T-helper 2 cell treated with Interferon-gamma antibody and Interleukin-4, amounts not matched to agents 5 μg/mL and 100 μg/mL, for 36 hours (primary cell): ENCODE measurements at places on chromosomes 2 and 18.

DNA sequence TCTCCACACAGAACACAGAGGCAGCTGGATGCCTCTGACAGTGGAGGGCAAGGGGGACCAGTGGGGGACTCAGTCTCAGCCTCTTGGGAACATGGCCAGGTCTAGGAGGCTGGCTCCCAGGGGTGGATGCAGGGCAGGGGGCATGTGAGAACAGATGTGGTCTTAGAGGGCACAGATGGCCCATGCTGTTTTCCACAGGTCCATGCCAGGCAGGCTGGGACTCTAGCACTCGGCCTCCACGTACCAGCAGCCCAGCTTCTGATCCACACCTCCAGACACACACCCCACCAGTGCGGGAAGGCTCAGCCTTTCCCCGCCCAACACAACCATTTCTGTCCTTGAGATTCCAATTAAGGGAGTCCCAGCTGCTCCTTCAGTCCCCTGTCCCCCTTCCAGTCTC, 42.4 kb downstream of the TNS1 start:
- no peak for DNase-seq

DNA sequence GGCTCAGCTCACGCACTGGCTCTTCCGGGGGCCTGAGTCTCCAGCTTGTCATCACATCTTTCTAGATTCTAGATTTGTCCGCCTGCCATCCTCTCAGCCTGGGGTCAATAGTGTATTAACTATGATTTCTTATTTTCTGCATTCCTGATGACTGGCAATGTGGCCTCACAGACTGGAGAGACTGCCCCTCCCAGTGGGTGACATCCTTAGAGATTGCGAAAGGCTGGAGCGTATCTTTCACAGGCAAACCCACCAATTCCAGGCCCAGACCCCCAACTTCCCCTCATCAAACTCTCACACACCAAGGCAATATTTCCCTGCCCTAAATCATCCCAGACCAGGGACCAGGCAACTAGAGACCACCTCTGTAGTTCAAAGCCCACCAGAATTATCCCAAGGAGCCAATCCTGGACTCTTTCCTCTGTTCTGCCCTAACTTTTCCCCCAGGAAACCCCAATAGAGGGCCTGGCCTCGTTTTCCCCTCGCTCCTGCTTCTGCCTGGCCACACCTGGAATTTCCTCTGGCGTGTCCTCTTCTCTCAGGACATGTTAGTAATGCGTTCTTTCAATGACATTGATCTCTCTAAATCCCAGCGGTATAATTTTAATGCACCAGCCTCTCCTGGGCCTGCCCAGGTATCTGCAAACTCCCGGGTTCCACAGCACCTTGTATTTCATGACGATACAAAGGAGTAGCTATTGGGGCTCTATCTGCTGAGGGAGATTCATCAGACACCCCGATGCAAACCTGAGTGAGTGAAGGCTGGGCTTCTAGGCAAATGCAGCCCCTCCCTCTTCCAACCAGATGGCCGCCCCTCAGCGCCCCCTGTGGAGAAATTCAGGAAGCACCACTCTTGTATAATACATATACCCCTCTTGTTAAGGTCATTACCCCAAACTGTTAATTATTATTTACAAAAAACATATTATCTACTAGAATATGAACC, 2.4 kb upstream of the KCNF1 start:
- no peak for DNase-seq

DNA sequence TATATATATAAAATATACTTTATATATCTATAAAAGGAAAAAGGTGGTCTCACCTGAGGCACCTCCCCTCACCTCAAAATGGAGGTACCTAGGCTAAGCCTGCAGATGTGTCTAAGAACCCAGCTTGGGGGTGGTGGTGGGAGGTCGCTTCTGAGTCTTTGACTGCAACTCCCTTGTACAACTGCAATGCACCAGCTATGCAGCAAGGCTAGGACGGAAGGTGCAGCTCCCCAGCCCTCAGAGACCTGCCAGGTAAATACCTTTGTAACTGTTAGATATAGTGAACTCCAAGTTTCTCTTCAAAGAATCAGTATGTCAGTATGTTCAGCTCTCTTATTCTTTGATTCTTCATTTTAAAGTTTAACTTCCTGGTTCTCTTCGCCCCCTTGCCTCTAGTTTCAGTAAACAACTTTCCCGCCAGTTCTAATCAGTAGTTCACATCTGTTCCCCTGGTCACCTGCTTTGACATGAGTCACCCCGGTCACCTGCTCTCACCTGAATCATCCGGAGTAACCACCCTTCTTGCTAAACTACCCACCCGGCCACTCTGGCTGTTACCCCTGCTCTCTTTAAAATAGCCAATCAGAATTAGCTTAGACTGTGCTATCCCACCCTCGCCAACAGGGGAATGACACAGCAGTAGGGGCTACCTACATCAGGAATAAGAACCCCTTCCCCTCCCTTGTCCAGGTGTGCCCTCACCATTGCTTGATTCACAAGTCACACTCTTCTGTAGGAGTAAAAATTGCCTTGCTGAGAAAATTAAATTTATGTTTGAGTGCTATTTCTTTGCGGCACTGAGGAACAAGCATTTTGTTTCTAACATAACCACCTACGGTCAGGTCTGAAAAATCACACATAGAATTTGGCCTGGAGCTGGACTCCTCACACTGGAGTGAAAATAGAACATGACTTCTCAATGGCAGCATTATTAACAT, 24.7 kb upstream of the IMPA2 start:
- DNase-seq: no peak

- no peak for DNase-seq
Observed at GRCh38 chr2:95356821-95357700, 45.4 kb upstream of the FAHD2A start.

DNA sequence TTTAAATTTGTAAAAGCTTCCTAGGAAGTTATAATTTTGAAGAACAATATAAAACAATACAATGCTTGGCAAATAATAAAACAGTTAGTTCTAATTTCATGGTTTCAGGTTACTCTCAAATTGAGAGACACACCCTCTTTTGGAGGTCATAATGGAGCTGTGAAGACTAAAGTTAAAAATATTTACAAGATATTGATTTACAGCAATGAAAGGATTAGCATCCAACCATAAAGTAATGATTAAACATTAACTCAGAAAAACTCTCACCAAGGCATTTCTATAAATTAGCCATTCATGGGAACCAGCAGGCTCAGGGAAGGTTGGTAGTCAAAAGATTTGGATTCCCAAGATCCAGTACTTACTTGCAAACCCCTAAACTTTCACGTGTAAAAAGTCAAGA, 6.4 kb downstream of the DPP4 start:
- no peak for DNase-seq

GRCh38 chr2:151161821-151162551, 99.7 kb downstream of the RBM43 start:
- DNase-seq: no peak

- DNase-seq: no peak
Observed at GRCh38 chr2:129178356-129178755, 801.1 kb upstream of the RAB6C start.

- no peak for DNase-seq
Observed at GRCh38 chr2:115427436-115427835, 985.0 kb downstream of the DPP10 start.

GRCh38 chr2:46366668-46367052, 69.5 kb downstream of the EPAS1 start:
- no peak for DNase-seq

- no peak for DNase-seq
Observed at GRCh38 chr18:77133051-77133834, 660 bp upstream of the MBP start.

- no peak for DNase-seq
Observed at GRCh38 chr18:24170360-24170759, 31.5 kb downstream of the CABYR start.

- DNase-seq: no peak
Observed at GRCh38 chr2:82257796-82258555, 1953.4 kb upstream of the LRRTM1 start.

DNA sequence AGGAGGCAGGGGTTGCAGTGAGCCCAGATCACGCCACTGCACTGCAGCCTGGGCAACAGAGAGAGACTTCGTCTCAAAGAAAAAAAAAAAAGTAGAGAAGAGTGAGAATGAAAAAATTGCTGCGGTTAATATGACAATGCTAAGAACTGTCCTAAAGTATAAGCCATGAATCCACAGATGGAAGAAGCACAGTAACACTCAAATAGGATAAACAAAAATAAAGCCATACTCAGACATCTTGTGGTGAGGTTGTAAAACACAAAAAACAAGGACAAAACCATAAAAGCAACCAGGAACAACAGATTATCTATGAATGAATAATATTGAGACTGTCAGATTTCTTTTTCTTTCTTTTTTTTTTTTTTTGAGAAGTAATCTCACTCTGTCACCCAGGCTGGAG, 23.0 kb downstream of the POLR2D start:
- no peak for DNase-seq

DNA sequence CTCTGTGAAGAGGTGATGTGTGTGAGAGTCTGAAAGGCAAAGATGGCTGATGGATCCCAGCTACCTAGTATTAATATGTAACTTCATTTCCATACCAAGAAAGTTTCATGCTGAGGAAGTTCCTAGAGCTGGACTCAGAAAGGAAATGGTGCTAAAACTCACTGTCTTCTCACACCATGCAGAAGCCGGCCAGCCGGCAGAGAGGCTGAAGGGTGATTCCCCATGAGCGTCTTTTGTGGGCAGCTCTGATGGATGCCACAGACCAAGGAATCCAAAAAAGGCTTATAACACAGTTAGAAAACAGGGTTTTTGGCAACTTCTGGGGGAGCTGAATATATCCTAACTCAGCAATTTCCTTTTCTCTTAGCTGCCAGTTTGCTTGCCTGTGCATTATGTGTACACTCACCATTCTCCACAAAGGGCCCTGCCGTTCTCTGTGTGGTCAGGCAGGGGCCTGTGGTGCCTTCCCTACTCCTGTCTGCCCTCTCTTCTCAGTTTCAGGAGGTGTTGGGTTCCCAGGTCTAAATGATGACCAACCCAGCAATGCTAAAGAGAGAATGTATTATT, 289.4 kb downstream of the MTX2 start:
- no peak for DNase-seq

DNA sequence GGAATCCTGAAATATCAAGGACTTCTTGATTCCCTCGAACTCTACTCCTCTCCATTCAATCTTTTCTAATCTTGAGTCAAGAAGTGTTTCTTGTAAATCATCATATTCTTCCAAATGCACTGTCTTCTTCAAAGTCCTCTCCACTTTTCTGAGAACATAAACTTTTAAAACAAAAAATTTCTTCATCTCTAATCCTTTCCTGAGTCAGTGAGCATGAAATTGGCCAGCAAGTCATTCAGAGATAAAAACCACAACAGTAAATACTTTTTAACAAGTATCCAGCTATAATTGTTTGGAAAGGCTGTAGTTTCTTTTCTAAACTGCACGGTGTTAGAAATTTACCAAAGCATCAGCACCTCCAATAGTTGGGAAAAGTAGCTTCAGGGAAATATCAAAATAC, 312.6 kb upstream of the GALNT5 start:
- DNase-seq: no peak

GRCh38 chr2:11697103-11697871, 27.3 kb upstream of the NTSR2 start:
- DNase-seq: no peak

- DNase-seq: no peak
Observed at GRCh38 chr2:75012080-75012479, 53.6 kb downstream of the POLE4 start.

GRCh38 chr18:45850021-45850420, 24.5 kb downstream of the SIGLEC15 start:
- DNase-seq: no peak

DNA sequence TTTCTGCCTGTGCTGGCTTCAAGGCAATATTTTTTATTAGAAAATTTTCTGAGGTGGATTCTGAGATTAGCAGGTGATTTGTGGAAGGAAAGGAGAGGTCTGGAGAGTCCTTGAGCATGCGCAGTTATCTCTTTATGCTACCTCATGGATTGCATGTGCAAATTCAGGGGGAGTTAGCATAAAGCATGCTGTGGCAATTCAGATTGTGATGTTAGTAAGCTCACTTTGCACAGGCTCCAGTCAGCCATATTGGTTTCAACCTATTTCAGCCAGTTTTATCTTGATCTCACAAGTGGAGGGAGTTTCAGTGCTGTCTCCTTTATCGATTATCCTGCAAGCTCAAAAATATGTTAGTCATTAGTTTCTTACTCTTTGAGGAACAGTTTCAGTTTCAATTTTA, 2012.3 kb upstream of the PIK3C3 start:
- DNase-seq: no peak

DNA sequence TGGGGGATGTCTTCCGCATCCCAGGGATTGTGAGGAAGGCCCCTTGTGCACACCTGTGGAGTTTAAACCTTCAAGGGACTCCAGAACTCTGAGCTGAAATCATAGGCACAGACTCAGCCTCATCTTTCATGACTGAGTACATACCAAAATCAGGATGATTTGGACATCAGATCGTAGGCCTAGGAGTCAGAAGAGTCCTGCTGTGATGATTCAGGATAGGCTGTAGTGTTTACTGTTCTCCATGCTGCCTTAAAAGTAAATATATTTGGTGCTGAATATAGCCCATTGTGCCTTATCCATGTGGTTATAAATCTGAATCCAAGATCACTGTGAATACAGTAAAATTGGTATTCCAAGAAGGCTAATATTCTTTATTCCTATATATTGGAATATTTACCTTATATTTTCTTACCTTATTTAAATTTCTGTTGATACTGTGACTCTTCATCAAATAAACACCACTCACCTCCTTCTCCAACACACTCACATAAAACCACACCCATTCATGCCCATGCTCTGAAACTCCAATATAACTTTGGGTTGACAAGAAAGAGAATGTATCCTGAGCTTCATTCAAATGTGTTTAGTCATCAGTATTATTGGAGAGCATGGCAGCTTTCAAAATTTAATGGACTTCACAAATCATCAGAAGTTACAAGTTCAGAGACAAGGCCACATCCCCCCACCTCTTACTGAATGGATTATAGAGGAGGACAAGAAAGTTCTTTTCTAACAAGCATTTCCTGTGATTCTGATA, 561.4 kb upstream of the LINC00305 start:
- DNase-seq: no peak

GRCh38 chr2:3745920-3746319, 42.5 kb downstream of the DCDC2C start:
- DNase-seq: no peak

- DNase-seq: no peak
Observed at GRCh38 chr18:26442126-26442525, 106.2 kb downstream of the KCTD1 start.

DNA sequence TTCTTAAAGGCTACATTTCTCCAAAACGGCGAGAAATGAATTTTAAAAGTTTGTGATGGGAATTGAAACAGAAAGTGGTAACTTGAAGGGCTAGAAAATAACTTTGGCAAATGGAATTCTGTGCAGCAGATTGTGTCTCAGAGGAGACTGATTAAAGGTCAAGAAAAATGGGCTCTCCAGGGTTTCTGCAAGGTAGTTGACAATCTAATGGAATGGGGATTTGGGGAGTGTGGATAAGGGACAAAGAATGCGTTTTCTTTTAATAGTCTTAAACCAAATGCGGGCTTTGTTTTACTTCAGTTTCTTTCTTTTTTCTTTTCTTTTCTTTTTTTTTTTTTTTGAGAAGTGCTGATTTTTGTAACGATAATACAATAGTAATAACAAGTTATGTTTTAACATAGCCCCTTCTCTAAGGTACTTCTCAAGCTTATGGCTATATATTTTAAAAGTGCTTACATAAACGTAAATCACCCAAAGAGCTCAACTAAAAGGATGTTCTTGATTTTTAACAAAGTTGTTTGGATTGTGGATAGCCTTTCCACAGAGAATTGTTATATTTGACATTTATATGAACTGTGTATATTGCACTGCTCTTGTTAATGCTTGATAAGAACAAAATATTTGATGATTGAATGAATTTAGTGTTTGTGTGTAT, 36.6 kb downstream of the CAMKMT start:
- no peak for DNase-seq
